ENCODE measurements at places on chromosomes 4 and X.

GRCh38 chr4:1563241-1563640 lies 120.9 kb downstream of the FAM53A start:
- no peak for DNase-seq

GRCh38 chr4:150518559-150518958 lies 63.4 kb upstream of the MAB21L2 start:
- peak; percentile 36 for DNase-seq

GRCh38 chrX:16920075-16920474 lies 26.4 kb upstream of the REPS2 start:
- no peak for DNase-seq

- DNase-seq, result no peak
Measured at GRCh38 chrX:147522981-147523380, 388.7 kb upstream of the FMR1 start.

DNA sequence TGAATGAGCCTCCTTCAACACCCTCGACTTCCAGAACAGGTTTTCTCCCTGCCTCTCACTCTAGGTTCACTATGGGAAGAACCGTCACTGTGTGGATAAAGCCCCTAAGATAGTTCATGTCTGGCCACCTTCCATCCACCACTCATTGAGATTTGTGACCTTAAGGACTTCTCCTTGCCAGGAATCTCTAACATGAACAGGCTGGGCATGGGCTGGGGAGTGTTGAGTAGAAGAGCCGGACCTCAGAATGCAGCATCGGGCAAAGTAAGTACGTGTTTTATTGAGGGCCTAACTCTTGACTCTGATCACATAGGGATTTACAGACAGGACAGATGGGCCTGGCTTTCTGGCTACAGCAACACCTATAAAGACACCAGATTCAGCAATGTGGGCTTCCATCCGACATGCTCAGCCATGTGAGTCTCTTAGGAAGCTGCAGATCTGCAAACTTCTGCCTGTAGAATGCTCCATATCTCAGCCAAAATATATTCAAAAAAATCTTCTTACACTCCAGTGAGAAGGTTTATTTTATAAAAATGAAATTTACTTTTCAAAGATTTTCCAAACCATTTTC lies 26.4 kb upstream of the TRIM60 start:
- DNase-seq, result no peak

- no peak for DNase-seq
Measured at GRCh38 chr4:30767147-30767845, 47.1 kb downstream of the PCDH7 start.

- DNase-seq, result no peak
Measured at GRCh38 chr4:105541420-105541819, 11.0 kb upstream of the ARHGEF38 start.

DNA sequence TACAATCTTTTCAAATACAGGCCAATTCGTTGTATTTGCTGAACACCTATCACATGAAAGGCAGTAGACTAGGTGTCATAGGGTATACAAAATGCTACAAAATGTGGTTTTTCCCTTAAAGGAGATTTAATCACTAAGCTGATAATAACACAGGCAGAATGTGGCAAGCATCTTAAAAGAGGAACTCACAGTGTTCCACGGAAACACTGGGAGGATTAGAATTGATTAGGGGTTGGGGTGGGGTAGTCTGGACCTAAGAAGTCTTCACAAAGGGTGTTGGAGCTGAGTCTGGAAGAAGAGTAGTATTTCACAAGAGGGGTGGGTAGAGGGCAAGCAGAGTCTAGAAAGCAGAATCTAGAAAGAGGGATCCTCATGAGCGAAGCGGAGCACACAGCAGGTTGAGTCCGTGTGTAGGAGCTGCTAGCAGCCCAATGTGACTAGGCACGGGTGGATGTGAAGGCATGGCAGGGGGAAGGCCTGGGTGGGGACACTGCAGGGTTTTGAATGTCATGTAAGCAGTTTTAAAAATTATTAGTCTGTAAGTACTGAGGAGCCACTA lies 123.6 kb downstream of the MGST2 start:
- DNase-seq, result no peak
